T-helper 9 cell (primary cell): ENCODE measurements at places on chromosomes 1 and 21.

DNA sequence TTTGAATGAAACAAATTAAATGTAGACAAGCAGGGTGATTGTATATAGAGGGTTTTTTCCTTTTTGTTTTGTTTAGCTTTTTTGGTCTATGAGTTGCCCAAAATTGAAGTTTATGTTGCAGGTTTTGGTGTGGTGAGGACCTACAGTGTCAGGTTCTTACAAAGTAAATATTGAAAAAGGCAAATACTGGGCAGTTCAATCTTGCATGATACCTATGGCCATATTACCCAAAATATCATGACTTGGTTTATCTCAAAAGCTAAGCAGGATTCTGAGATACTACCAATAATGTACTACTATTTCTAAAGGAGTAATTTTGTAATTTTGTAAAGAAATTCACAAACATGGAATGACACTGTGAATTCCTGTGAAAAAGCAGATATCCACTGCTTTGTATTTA lies 1.8 kb downstream of the DNAJB4 start:
- no peak for DNase-seq

DNA sequence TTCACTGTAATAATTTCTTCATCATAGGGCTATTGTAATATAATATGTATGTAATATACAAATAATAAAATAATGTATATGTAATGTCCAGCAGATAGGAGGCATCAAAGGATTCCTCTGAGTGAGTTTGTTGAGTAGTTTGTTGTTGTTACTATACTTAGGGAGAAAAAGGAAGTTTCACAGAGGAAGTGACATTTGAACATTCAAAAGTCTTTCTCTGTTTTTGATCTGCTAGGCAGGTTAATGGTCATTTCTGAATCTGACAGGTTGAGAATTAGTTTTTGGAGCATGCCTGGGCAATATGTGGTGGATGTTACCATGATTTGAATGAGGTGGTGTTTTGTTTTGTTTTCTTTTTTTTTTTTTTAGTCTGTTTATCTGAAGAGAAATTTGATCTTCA lies 102.1 kb downstream of the NRDC start:
- DNase-seq = no peak

DNA sequence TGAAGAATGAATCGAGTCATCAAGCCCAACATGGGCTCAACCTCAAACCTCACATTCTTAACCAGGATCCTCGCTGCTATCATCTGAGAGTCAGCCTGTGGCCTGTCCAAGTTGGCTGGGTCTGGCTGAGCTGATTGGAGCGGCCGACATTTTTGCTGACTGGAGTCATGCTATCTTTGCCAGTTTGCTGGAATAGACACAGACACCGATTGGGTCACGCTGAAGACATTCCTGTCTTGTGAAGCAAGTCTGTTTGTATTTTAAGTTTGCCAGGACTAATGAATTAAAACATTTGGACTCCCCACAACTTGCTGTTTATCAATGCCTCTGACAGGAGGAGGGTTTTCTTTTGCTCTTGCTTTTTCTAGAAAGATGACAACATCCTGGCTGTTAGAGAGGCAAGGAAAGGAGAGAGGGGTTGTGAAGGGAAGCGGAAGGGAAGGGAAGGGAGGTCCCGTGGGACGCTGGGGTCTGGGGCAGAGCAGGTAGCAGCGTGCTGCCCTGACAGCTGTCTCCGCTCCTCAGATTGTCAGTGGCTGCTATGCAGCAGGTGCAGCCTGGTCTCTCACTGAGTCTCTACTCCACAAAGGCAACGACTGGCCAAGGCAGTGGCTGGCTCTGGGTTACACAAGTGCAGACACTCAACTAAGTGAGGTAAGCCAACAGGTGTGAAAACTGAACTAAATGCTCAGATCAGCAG lies at the start of gene MAP3K7CL:
Gene MAP3K7CL (plus strand): TSS at position 375 of the 700 bp plus-strand sequence. CDS start 2,701 bp downstream, outside the sequence.
- DNase-seq = no peak

DNA sequence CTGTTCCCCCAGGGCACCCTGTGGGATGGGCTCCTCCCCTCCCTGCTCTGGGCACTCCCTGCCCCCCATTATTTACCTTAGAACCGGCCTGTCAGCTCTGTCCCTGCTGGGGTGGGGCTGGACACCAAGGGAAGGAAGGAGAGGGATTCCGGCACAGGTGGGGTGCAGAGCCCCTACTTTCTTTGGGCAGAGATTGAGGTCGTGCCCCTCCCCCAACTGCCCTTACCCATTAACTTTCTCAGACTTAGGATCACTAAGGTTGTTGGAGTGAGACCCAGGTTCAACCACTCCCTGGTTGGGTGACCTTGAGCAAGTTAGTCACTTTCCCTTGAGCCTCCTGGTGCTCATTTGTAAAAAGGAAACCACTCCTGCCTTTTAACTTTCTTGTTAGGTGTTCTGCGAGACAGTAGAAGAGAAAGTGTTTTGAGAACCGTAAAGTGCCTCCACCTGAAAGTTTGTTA lies 57.0 kb upstream of the SYNC start:
- no peak for DNase-seq

DNA sequence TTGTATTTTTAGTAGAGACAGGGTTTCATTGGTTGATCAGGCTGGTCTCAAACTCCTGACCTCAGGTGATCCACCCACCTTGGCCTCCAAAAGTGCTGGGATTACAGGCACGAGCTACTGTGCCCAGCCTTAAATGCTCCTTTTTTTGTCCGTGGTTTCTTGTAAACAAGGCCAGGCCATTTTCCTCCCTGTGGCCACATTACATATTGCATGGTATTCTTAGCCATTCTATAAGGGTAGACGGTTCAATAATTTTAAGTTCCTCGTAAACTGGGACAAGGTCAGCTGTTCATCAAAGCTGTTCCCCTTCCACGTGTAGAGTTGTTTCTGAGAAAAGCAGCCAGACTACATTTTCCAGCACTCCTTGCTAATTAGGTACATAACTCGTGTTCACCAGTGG lies 10.3 kb upstream of the LUZP1 start:
- DNase-seq = no peak

DNA sequence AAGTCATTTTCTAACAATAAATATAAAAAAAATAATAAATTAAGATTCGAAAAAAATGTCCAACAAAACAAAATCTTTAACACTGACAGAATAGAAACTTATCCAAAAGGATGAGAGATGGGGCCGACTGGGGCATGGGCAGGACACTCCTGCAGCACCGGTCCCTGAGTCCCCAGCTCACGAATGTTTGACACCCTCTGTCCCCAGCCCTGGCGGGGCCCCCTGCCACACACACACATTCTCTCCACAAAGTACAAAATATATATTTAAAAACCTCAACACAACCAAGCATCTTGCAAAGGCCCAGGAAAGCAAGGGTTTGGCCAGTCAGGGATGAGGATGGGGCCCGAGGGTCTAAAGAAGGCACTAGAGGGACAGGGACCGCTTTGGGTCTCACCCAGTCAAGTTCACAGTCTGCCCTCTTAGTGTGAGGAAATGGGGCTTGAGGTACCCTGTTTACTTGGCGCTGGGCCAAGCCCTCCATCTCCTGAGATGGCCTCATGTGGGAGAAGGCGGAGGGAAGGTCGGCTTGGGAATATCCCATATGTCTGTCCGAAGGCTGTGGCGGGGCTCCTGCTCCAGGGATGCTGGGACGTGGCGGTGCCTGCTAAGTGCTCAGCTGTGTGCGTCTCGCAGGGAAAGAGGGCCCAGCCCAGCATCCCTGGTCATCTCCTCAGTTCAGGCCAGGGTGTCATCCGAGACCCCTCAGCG lies 31.3 kb downstream of the EPHA2 start:
- DNase-seq = no peak

DNA sequence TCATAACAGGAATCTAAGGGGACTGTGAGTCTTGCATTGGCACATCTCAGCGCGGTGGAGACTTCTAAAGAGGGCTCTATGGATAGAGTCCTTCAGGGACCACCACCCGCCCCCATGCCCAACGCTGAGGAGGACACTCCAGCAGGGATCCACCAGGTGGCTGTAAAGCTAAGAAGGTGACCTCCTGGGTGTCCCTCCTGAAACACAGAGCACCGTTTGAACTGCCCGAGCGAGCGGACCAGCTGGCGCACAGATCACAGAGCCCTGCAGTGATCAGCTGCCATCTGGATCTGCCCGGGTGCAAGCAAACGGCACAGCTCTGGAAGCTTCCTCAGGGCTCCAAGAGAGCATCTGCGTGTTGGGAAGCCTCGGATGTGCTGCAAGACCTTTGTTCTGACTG lies 51.3 kb upstream of the LYST start:
- no peak for DNase-seq

DNA sequence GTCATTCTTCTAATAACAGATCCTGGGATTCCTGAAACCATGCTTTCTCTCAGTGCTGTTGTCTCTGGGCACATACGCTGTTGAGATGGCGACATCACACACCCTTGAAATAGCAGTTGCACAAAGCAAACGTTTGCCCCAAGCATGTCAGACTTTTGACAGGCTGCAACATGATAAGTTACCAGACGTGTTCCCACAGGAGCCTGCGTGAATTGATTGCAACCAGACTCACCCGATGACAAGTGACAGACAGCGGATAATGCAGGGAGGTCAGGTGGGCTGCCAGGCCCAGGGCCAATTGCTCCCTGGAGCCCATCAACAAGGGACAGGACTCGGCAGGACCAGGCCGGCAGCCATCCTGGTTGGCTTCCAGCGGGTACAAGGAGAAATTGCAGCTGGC lies 310.9 kb downstream of the SIPA1L2 start:
- DNase-seq = no peak

- DNase-seq = no peak
Observed at GRCh38 chr21:18340387-18340942, 63.1 kb downstream of the TMPRSS15 start.

- DNase-seq = no peak
Observed at GRCh38 chr21:28775071-28775470, 217.6 kb downstream of the LTN1 start.

GRCh38 chr1:43285269-43285990 lies at the start of gene C1orf210:
Gene C1orf210, minus strand, starts transcription at chr1:43285581. Its CDS starts 2,311 bp downstream, at chr1:43283270.
- no peak for DNase-seq

- DNase-seq = no peak
Observed at GRCh38 chr1:220326578-220326977, 54.3 kb upstream of the RAB3GAP2 start.

DNA sequence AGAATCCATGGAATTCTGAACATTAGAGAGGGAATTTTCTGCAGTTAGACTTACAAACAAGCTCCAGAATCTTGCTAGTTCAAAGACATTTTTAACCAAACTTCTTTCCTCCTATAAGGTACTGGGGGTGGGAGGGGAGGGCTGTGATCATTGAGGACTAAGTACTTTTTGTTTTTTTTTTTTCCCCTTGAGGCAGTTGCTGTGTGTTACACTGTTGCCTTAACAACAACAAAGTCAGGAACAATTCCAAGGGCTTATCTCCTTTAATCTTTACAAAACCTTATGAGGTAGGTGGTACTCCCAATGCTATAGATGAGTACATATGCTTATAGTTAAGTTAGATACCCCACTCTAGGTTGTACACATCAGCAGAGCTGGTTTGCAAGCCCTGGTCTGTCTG lies 62.9 kb downstream of the PPP1R12B start:
- no peak for DNase-seq

- DNase-seq = no peak
Observed at GRCh38 chr21:45517249-45518065, 24.8 kb downstream of the SLC19A1 start.
